ENCODE measurements at places on chromosomes 7 and 10.

DNA sequence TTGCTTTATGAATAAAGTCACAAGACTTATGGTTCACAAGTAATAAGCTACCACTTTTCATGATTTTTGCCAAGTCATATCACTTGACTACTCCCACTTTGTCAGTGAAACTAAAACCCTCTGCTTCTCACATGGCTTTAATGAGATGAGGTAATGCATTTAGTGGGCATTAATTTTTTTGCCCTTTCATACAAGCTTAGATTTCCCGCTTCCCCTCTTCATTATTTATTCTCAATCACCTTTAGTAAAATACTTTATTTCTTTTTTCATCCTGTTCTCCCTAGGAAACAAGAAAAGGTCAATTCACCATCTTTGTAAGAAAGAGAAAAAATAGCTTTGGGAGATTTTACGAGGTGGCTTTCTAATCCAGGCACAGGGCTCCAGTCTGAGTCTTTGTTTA, 109.6 kb upstream of the STARD3NL start:
- no peak overlapping the region for H3K27ac ChIP-seq
- H3K4me1 ChIP-seq, result no peaks in the 10 kb centered on the region
- no peaks in the 10 kb centered on the region for H3K36me3 ChIP-seq
- H3K4me3 ChIP-seq, result no peak overlapping the region

GRCh38 chr10:36089790-36090440, 447.8 kb upstream of the FZD8 start:
- no peaks in the 10 kb centered on the region for H3K36me3 ChIP-seq
- H3K4me3 ChIP-seq, result no peak overlapping the region
- H3K27me3 ChIP-seq, result no peaks in the 10 kb centered on the region
- no peak overlapping the region for H3K27ac ChIP-seq
- DNase-seq, result no peak

DNA sequence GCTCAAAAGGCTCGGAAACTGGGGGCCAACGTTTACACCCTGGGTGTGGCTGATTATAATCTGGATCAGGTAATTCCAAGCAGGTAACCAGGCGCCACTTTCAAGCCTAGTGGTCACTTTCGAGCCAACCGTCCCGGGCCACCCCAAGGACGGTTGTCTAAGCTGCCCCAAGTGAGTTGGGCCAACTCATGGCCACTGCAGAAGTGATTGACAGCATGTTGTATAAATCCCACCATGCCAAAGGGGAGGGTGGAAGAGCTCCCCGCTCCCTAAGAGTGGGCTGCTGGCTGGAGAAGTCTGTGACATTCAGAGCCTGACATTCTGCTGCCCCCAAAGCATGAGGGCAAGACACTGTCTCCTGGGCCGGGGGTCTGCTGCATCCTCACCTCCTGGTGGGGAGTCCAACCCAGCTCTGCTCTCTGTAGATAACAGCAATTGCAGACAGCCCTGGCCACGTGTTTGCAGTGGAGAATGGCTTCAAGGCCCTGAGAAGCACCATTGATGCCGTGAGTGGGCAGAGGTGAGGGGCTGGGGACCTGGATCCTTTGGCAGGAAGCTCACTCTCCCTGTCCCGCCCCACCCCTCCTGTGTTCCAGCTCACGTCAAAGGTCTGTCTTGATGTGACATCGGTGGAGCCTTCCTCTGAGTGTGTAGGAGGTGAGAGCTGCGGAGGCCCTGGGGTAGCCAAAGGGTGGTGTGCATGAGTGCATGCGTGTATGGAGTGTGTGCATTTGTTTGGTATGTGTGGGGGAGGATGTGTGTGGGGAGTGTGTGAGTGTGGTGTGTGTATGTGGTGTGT, 10.8 kb downstream of the ANTXRL start:
- no peak overlapping the region for H3K4me3 ChIP-seq
- H3K27ac ChIP-seq, result no peak overlapping the region
- no peaks in the 10 kb centered on the region for H3K27me3 ChIP-seq
- no peaks in the 10 kb centered on the region for H3K36me3 ChIP-seq

DNA sequence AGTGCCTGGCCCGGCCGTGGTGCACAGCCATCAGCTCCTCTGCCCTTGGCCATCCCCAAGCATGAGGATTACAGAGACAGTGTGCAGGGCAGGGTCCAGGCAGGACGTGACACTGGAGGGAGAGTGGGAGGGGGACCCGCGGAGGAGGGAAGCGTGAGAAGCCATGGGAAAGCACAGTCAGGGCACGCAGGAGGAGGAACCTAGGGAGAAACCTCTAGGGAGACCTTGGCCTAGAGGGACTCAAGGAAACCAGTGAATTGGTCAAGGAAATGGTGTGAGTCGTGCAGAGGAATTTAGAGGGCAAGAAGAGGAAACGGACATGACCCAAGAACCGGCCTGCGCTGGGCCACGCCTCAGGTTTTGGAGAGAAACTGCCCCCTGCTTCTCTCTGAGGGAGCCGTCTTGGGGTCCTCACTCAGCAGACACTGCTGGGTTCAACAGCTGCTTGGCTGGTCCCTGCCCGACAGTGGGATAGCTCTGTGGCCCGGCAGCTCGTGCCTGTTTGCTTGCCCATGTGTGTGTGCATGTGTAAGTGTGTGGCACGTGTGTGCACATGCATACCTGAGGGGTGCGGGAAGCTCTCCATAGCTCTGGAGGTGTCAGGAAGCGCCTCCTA, 3.2 kb downstream of the OPN4 start:
- H3K27ac ChIP-seq, result no peak overlapping the region
- no peaks in the 10 kb centered on the region for H3K27me3 ChIP-seq
- no peaks in the 10 kb centered on the region for H3K36me3 ChIP-seq
- no peaks in the 10 kb centered on the region for H3K4me1 ChIP-seq

- no peaks in the 10 kb centered on the region for H3K27me3 ChIP-seq
- DNase-seq, result peak; percentile 34
- no peaks in the 10 kb centered on the region for H3K4me1 ChIP-seq
- no peak overlapping the region for H3K27ac ChIP-seq
These were observed 38.9 kb downstream of the GPRIN2 start for GRCh38 chr10:46517541-46517940.

GRCh38 chr10:99329554-99330346, 594 bp downstream of the CNNM1 start:
- H3K4me1 ChIP-seq, result peaks cover 6% of the 10 kb centered on the region
- H3K27me3 ChIP-seq, result peaks cover 58% of the 10 kb centered on the region
- DNase-seq, result no peak
- no peak overlapping the region for H3K4me3 ChIP-seq

- peak within 1 kb of the TSS; percentile 93 for H3K4me3 ChIP-seq
- peaks cover 4% of the 10 kb centered on the region for H3K27me3 ChIP-seq
- peak; percentile 95 for DNase-seq
- peak within 1 kb of the TSS; percentile 100 for H3K27ac ChIP-seq
- H3K36me3 ChIP-seq, result peaks cover 25% of the 10 kb centered on the region
These were observed at the start of gene CYP51A1 for GRCh38 chr7:92134271-92135051. TSS of gene CYP51A1 (minus strand) at chr7:92134477. CDS start at chr7:92134364, 113 bp downstream.

- H3K27me3 ChIP-seq, result peaks cover 22% of the 10 kb centered on the region
- no peaks in the 10 kb centered on the region for H3K4me1 ChIP-seq
- H3K4me3 ChIP-seq, result no peak overlapping the region
- no peaks in the 10 kb centered on the region for H3K36me3 ChIP-seq
- no peak overlapping the region for H3K27ac ChIP-seq
These were observed 17.7 kb downstream of the SH2D4B start for GRCh38 chr10:80555415-80555814.

GRCh38 chr7:100211342-100211780, 8.4 kb upstream of the PVRIG start:
- peak; percentile 83 for DNase-seq
- H3K27ac ChIP-seq, result peak overlapping the region; percentile 64
- no peaks in the 10 kb centered on the region for H3K27me3 ChIP-seq
- H3K4me3 ChIP-seq, result peak overlapping the region; percentile 32
- H3K36me3 ChIP-seq, result peaks cover 13% of the 10 kb centered on the region

DNA sequence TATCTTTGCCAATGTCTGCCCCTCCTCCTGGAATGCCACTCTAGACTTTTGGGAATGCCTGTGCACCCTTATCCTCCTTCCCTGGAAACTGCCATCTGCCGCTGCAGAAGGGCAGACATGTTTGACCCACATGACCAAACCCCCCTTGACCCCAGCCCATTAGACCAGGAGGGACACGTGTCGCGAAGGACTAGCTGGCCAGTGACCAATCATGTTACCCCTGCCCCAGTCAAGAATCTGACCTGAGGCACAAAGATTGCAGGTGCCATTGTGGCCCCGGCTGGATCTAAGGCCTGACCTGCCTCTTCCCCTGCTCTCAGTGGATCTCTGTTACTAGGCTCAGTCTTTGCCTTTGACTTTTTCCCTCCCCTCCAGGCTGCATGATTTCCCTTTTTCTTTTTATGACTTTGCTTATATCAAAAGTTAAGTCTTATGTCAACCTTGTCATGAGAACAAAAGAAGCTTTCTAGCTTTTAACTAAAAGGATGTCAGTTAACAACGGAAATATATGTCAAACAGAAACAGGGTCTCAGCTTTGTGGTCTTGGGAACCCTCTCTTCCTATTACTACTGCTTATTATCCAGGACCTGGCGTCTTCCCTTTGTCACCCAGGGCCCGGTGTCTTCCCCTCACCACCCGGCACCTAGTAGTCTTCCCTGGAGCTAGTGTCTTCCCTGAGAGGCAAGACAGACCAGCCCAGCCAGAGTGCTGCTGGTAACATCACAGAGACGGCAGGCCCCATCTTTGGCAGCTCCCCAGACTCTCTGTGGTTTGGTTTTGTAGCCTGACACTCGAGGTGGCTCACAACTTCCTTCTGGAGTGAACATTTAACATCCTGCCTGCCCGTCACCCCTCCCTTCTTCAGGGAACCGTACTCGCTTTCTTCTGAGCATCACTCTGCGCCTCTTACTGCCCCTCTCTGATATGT, 24.4 kb upstream of the PPIF start:
- H3K4me1 ChIP-seq, result peaks cover 72% of the 10 kb centered on the region
- peaks cover 18% of the 10 kb centered on the region for H3K36me3 ChIP-seq

GRCh38 chr7:32574626-32575025, 79.3 kb downstream of the AVL9 start:
- peaks cover 1% of the 10 kb centered on the region for H3K4me1 ChIP-seq
- no peaks in the 10 kb centered on the region for H3K27me3 ChIP-seq
- peaks cover 37% of the 10 kb centered on the region for H3K36me3 ChIP-seq
- H3K4me3 ChIP-seq, result no peak overlapping the region
- DNase-seq, result no peak
- no peak overlapping the region for H3K27ac ChIP-seq

DNA sequence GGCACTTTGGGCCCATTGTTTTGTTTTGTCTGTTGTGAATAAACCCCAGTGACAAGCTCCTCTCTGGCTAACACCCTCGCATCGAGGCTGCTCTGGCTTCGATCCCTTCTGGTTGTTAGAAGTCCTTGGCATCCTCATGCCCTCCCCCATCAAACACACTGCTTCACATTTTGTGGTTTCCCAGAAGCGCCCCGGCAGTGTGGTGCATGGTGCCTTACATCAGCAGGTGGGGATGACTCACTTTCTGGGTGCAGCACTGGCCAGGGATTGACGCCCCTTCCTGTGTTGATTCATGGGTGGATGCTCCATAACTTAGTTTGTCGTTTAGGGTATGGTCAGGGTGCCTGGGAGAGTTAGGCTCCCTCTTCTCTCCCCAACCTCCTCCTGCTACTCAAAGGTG, 51.4 kb downstream of the PLPP4 start:
- no peaks in the 10 kb centered on the region for H3K27me3 ChIP-seq
- H3K4me3 ChIP-seq, result no peak overlapping the region
- H3K36me3 ChIP-seq, result no peaks in the 10 kb centered on the region
- no peak overlapping the region for H3K27ac ChIP-seq
- peak; percentile 42 for DNase-seq
